ENCODE measurements at places on chromosomes 4 and X. TPM values are rescaled to one million over a fixed set of nuclear protein-coding genes. Genes with fewer than 3 reads are reported as not detected.

DNA sequence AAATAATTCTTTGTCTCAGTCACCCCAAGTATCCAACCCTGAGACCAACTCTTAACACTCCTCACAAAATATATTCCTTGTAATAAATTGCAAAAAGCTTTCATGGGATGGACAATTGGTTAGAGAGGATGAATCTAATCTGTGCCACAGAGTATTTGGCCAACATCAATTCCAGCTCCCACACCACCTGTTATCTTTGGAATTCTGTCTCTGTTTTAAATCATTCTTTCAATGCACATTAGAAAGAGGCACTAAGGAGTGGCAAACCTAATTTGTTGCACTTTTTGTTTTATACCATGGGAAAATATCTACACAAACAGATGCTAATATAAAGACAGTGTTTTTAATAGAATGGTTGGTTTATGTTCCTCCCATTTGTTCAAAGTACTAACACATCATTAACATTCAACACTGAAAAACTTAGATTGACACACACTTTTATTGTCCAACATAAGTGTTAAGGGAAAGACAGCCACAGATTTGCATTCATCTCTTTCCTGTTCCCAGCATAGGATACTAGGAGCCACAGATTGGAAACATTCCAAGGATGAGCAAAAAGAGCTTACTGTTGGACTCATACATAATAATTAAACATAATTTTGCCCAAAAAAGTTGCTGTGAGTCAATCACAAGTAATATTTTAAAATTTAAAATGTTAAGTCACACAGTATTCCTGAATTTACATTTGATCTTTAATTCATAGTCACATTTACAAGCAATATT lies 116.4 kb downstream of the PPA2 start:
- no peak for DNase-seq

GRCh38 chr4:139525414-139525813 lies 30.6 kb downstream of the SETD7 start:
- no peak for DNase-seq

DNA sequence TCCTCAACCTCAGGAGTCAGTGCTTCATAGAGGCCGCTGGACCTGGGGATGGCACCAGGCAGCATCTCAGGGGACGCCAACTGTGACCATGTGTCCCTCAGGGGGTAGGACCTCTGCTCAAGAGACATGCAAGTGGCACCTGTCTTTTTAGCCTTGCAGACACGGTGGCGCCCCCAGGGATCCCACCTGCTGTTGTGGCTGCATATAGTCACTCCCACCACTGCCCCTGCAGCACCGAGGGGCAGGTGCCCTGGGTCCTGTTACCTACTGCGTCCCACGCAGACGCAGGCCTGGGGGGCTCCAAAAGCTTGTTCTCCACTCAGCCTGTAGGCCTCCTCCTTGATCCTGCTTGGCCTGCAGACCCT lies 2.5 kb downstream of the MYL5 start:
- no peak for DNase-seq

- DNase-seq: no peak
Observed at GRCh38 chr4:67451464-67451863, 93.8 kb downstream of the CENPC start.

GRCh38 chr4:139214039-139214534 lies 37.1 kb upstream of the ELF2 start:
- no peak for DNase-seq

DNA sequence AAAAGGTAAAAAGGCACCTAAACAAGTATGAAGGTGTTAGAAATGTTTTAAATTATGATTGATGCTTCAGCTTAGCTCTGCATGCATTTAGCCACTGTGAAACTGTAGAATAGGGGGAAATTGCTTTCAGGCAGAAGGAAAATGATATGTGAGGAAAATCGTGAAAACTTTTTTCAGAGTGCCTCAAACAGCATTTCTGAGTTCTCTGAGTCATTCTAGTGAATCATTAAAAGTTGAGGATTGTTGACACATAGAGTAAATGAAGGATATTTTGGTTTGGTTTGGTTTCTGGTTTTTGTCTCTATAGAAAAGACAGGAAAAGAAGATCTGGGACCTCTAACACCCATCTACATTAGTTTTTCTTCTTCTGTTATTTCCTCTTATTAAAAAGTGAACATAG lies 332.5 kb upstream of the TRAM1L1 start:
- no peak for DNase-seq

The YIPF6 gene
- total RNA-seq: 18.9 TPM

The THAP9 gene
- total RNA-seq: 2.7 TPM

The CD38 gene
- total RNA-seq: 1.00 TPM

The GYG2 gene
- not detected for total RNA-seq
